Activated CD8-positive, alpha-beta memory T cell treated with anti-CD3 and anti-CD28 coated beads for 4 hours (primary cell): ENCODE measurements at places on chromosomes 1 and 21.
A peak's percentile ranks its signal among the peaks of the same experiment; 100 is the strongest.

GRCh38 chr1:54267815-54268761, 68.1 kb downstream of the MRPL37 start:
- DNase-seq = no peak

DNA sequence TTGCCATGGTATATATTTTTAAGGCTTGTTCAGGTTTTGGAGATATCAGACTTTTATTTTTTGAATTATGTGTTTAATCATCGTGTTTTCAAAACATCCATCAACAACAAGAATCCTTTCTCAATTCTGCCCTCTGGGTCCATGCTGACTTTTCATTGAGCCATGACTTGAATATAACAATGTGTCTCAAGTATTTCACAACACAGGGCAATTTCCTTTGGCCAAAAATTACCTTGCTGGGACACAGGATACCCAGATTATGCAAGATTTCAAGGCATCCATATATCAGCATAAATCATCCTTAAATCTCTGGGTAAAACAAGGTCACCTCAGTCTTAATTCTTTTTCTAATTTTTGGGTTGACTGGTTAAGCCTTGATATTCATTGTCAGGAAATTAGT, 411.2 kb upstream of the USP24 start:
- no peak for DNase-seq

- no peak for DNase-seq
Measured at GRCh38 chr1:204092632-204093420, 19.9 kb downstream of the SOX13 start.

DNA sequence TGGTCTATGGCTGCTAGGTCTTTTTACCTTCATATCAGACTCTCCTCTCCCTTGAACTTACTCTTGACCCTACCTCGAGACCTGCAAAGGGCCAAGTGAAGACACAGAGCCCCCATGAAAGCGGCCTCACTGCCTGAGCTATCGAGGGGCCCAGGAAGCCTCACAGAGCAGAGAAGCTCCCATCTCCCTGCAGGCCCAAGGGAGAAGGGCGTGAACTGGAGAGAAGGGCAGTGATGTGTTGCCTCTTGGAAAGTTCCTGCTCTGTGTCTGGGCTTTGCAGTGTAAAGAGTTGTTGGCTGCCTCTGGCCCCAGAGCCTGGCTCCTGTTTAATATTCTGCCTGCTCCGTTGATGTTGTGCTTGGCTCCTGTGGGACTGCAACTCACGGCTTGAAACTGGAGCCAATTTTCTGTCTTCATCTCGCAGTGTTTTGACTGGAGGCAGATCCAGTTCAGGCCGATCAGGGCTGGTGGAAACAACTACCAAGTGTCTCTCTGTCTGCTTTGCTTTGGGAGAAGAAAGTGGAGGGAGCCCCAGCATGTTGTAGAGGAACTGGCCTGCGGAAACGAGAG, 4.3 kb downstream of the SERTAD4 start:
- no peak for DNase-seq

DNA sequence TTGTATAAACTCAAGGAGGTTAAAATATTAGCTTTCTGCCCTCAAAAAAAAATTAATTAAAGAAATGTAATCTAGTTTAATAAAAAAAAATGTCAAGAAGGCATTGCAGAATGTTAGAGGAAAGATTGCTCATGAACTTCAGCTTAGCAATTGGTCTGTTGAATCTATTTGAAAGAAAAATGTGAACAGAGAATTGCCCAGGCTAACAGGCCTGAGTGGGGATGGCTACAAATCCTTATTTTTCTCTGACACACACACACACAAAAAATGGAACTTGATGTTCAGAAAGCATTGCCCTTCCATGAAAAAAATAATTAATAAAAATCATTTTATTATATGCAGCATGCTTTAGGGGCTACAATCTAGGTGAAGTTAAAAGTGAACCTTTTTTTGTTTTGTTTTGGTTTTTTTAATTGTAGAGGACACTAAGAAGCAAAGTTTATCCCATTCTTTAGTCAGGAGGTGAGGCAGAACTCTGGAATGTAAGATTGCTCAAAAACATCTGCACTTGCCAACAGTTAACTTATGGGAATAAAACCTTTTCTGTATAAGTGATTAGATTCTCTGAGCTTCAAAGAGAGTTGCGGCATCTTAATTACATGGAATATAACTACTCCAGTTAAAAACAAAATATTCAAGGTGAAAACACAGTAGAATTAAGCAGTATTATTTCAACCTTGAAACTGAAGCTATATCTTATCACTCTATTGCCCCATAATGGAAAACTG, 658.5 kb upstream of the ADGRL2 start:
- DNase-seq = no peak

DNA sequence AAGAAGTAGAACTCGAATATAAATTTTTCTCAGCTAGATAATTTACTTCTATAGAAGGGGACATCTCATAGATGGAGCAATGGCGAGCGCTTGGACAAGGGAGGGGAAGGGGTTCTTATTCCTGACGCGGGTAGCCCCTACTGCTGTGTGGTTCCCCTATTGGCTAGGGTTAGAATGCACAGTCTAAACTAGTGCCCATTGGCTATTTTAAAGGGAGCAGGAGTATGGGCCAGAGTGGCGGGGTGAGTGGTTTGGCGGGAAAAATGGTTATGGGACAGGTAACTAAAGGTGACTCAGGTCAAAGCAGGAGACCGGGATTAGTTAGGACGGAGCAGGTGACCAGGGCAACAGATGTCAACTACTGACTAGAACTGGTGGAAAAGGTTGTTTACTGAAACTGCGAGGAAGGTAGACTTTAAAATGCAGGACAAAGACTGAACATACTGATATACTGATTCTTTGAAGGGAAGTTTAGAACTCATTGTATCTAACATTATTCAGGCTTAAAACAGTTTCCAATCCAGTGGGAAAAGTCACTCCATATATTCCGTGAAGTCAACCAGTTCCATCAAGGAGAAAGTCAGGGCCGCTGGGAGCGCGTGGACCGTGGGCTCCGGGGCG, 940 bp upstream of the ATAD3A start:
- no peak for DNase-seq

DNA sequence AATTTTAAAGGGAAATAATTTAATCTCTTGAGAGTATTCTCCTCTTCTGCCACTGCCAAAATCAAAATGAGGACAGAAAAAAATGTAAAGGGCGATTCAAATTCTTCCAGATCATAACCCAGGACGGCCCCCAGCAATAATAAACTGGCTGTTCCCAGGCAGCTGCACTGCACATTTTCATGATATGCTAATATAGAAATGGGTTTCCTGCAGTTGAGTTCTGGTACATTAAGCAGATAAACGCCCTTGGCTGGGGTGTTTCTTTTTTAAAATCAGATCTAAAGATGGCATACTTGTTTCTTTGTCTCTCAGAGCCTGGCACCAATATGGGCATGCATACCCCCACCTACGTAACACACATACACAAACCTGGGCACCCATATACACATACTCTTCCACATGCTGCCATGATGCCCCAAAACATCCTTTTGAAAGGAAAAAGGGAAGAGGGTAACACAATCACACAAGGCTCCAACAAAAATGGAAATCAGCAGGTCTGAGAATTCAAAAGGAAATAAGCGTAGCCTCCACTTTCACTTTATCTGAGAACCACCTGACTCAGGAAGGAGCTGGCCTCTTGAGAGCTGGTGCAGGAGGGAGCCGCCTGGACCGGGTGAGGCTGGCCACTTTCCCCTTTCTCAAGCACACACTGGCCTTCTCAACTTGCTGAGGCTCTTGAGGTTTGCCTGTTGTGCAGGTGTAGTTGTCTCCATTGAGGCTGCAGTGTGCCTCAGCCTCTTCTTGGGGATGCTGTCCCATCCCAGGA, 653.4 kb downstream of the KIF26B start:
- no peak for DNase-seq

DNA sequence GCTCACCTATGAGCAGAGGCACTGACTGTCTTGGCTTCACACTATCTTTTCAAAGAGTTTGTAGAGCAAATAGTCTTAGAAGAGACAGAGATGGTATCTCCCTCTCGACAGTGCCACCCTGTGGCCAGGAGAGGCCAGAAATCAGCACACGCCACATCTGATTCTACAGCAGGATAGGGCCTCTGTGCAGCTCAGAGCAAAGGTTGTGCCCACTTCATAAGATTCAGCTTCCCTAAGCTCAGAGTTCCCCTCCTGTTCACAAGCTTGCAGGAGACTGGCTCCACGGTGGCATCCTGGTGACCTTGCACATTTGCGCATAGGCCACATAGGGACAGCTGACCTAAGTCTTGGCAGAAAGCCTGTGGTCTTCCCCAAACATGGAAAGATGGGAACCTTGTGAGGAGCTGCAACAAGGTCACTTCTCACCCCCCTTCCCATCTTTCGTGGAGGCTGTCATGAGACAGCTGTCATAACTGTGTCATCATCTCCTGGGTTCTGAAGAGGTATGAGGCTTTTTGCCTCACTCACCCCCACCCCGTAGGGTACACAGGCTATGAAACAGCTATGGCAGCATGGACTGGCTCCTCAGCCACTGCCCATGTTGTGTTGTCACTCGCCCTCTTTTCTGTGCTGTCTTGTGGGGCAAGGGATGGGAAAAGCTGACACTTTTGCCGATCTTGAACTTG, 3.0 kb downstream of the ITLN2 start:
- DNase-seq = peak; percentile 44

DNA sequence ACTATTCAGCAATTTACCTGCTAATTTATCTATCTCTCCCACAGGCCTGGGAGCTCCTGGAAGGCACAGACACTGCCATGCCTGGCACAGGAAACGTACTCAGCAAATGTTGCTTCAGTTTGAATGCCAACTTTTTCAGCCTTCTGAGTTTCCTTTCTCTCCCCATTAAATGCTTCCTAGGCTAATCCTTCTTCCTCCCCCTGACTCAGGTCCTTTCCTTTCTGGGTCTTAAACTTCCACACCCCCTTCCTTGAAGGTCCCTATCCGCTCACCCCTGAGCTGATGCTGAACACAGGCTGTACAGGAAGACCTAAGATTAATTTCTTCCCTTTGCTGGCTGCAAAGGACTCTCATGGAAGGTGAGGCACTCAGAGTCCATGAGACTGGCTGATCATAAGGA, 40.3 kb upstream of the ECE1 start:
- no peak for DNase-seq

GRCh38 chr1:184682956-184683355, 71.7 kb downstream of the EDEM3 start:
- DNase-seq = no peak

DNA sequence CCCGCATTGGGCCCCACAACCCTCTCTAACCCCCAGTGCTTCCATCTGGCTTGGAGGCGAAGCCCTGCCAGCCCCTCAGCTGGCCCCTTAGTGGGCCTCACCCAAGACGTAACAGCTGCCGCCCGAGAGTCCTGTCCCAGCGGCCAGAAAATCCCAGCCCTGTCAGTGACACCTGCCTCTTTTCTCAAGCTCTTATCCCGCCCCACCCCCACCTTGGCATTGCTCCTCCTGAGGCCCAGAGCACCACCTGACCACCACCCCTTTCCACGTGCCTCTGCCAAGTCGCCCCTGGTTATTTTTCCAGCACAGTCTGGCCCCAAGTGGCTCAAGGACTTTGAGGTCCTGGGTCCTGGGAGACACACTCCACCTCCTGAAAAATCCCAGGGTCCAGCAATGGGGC, 5.9 kb upstream of the CTRC start:
- DNase-seq = no peak

DNA sequence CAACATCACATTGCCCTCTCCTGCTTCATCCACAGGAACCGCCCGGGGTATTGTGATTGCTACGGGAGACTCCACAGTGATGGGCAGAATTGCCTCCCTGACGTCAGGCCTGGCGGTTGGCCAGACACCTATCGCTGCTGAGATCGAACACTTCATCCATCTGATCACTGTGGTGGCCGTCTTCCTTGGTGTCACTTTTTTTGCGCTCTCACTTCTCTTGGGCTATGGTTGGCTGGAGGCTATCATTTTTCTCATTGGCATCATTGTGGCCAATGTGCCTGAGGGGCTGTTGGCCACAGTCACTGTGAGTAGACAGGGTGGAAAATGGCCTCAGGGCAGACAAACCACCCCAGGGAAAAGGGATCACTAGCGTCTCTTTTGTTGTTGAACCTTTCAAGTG, 12.7 kb downstream of the ATP1A4 start:
- DNase-seq = no peak

- no peak for DNase-seq
Measured at GRCh38 chr1:17207046-17207445, 2.1 kb downstream of the PADI1 start.

DNA sequence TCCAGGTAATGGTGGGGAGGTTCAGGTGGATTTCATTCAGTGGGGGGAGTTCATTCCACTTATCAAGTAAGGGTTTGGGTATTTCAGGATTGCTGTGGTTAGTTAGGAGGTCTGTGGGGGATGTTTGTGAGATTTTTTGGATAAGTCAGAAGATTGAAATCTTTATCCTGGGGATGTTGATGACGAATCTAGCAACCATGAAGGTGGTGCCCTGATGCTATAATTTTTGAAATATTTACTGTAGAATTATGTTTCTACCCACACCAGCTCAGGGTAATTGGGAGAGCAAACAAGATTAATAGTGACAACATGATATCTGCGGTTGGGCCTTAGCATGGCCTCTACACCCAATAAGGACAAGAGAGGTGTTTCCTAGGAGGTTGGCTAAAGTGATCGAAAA, 28.3 kb downstream of the SUCO start:
- DNase-seq = no peak

DNA sequence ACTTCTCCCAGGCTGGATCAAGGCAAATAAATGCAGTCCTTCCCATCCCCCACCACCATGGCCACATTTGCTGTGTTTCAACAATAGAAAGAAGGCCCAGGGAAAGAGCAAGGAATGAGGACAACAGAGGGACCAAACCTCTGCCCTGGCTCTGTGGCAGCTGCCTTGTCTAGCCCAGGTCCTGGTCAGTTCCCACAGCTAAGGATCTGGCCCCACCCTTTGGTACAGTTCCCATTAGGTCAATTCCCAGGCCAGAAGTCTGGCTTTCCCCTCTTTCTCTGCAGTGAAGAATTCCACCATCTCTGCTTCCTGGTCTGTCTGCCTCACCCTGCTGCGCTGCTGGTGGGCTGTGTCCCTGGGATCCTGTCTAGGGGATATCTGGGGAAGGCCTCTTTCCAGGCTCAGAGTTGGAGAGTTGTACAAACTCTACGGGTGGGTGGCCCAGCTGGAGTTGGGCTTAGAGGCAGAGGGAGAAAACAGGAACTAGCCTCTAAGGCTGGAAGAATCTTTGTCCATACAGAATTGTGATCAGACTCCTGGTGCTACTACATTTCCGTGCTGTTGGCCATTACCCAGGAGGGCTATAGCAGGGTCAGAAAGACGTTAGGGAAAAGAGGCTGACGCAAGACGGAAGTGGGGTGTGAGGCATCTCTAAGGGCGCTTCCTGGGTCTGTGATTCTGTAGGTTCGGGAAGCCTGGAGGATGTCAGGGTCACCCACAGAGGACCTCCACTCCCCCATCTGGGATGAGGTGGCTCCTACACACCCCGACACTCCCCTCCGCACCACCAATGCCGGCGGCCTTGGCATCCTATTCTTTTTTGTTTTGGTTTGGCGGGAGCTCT, 953 bp upstream of the NDUFS2 start:
- DNase-seq = no peak

DNA sequence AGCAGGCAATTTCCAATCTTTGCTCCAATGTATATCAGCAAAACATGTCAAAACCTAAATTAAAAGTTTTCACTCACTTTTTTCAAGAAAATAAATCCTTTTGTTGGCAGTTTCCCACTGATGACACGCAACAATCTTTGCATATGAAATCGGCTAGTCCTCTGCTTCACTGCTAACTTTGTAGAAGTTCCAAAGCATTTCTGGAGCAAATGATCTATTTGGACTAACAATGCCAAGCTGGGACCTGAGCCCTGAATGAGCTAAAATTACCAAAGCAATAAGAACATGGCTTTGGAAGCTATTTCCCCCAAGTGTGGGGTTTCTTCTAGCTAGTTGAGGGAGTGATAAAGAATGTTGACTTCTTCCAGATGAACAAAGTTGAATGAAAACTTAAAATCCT, 5.1 kb downstream of the BEND5 start:
- no peak for DNase-seq
